Skeletal muscle tissue (tissue), 5 donors: ENCODE measurements at places on chromosomes 7 and 10. TPM values are rescaled to one million over a fixed set of nuclear protein-coding genes. Genes with fewer than 3 reads are reported as not detected.

SORCS3 gene
- 0.52 TPM for total RNA-seq

AKR1D1 gene
- total RNA-seq, result not detected

CCL24 gene
- not detected for total RNA-seq

KAZALD1 gene
- total RNA-seq, result 23.5 TPM

SEMA3D gene
- 25.1 TPM for total RNA-seq

ENTPD1 gene
- total RNA-seq, result 8.9 TPM

OGDHL gene
- 0.52 TPM for total RNA-seq

LIPN gene
- total RNA-seq, result not detected

ATOH7 gene
- total RNA-seq, result not detected

SPDYE11 gene
- not detected for total RNA-seq

DGKB gene
- total RNA-seq, result 2.1 TPM

PARG gene
- 36.5 TPM for total RNA-seq

AHR gene
- total RNA-seq, result 25.1 TPM

VSTM2A gene
- total RNA-seq, result not detected

CPEB3 gene
- total RNA-seq, result 3.1 TPM

ZNF853 gene
- 12.0 TPM for total RNA-seq

TYW1B gene
- total RNA-seq, result 6.8 TPM

SLIT1 gene
- total RNA-seq, result under 0.01 TPM
